ENCODE measurements at places on chromosomes 5 and 9.

- DNase-seq: no peak
Observed at GRCh38 chr9:1171546-1171945, 121.4 kb downstream of the DMRT2 start.

- peak; percentile 24 for DNase-seq
Observed at GRCh38 chr9:135989722-135990467, 28.7 kb upstream of the UBAC1 start.

- DNase-seq: no peak
Observed at GRCh38 chr5:15741591-15741990, 241.6 kb downstream of the FBXL7 start.

GRCh38 chr5:174724484-174725260, at the start of gene MSX2:
Gene MSX2, plus strand, starts transcription at chr5:174724582. Its CDS starts 78 bp downstream, at chr5:174724660.
- peak; percentile 47 for DNase-seq

GRCh38 chr9:136578915-136579649, 33.2 kb upstream of the NOTCH1 start:
- no peak for DNase-seq

GRCh38 chr5:133938039-133938821, 30.2 kb downstream of the C5orf15 start:
- DNase-seq: no peak

DNA sequence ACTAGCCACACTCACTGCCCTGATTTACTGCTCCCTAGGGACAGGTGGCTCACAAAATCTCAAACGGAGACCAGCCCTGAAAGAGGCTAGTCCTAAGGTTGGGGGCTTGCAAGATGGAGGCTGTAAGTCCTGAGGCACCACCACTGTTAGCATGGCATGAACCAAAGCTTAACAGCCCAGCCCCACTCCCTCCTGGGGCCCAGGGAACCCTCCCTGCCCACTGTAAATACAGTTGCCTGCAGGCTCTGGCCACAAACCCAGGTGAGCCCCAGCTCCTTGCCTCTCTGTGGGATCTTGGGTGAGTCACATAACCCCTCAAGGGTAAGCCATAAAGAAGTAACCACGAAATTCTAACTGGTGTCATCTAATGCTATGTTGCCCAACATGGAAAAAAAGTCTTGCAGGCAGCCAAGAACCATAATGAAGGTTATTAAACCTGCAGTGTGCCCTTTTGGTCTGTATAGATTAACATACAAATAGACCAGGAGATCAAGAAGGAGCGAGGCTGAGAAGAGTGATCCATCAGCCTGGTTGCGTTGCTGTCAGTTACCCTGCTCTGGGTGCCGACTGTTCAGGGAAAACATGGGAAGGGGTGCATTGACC, 1.7 kb upstream of the POMT1 start:
- DNase-seq: peak; percentile 64

- no peak for DNase-seq
Observed at GRCh38 chr5:125326150-125326510, 579.7 kb upstream of the ZNF608 start.

- no peak for DNase-seq
Observed at GRCh38 chr5:113364466-113364865, 70.3 kb downstream of the TSSK1B start.

DNA sequence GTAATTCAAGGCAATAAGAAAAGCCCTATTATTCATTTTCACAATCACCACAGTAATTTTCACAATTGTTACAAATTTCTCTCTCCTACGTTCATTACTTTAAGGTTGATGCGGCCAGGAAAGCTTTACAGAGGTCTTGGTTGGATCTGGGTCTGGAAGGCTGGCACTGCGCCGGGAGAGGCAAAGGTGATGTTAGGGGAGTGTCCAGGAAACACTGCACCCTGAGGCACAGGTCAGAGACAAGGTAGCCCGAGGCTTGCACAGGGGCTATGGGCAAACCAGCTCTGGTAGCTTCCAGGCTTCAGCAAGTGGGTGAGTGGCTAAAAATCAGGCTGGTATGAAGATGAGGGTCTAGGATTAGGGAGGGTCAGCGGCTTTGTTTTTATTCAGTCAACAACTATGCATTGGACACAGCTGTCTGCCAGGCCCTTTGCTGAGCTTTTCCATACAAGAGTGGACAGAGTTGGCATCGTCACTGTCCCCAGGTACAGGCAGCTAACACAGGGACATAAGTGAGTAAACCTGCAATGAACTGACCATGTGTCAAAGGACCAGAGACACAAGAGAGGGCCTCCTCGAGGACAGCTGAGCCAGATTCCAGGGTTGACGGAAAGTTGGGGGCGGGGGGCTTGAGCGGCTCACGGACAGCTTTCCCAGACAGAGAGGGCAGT, 12.4 kb upstream of the TENT4A start:
- no peak for DNase-seq

- DNase-seq: no peak
Observed at GRCh38 chr9:14245901-14246525, 67.9 kb downstream of the NFIB start.

GRCh38 chr5:113507601-113508000, 5.9 kb upstream of the YTHDC2 start:
- DNase-seq: no peak

DNA sequence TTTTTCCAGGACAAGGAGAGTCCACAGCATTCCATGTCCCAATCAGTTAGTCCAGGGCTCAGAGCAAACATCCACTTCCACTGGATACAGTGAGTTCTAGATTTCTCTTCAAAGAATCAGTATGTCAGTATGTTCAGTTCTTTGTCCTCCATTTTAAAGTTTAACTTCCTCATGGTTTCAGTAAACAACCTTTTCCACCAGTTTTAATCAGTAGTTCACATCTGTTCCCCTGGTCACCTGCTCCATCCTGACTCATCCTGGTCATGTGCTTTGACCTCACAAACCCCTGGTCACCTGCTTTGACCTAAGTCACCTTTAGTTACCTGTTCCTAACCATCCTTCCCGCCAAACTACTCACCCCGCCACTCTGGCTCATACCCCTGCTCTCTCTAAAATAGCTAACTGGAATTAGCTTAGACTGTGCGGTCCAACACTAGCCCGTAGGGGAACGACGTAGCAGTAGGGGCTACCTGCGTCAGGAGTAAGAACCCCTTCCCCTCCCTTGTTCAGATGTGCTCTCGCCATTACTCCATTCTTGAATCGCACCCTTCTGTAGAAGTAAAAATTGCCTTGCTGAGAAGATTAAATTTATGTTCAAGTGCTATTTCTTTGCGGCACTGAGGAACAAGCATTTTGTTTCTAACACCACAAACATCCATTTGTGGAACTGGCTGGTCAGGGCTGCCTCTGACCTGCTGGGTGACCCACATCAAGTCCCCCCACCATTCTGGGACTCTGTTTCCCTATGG, 5.5 kb downstream of the ENG start:
- no peak for DNase-seq

GRCh38 chr5:95102687-95103086, 182.2 kb downstream of the MCTP1 start:
- DNase-seq: no peak

DNA sequence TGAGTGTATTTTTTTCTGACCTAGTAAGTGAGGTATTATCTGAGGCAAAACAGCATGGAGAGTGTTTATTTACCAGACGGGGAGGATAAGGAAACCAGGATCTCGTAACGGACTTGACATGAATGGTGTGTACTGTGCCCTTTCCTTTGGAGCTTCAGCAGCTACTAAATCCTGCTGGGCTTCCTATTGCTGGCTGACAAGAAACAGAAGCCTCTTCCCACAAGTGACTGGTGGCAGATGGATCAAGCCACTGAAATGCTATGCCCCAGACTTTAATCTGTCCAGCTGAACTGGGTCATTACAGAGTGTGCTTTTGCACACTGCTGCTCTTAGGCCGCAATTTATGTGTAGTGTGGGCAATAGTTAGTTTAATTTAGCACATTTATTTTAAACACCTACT, 162.7 kb upstream of the MRPS30 start:
- no peak for DNase-seq

GRCh38 chr9:127118597-127119319, 3.7 kb downstream of the ANGPTL2 start:
- no peak for DNase-seq

DNA sequence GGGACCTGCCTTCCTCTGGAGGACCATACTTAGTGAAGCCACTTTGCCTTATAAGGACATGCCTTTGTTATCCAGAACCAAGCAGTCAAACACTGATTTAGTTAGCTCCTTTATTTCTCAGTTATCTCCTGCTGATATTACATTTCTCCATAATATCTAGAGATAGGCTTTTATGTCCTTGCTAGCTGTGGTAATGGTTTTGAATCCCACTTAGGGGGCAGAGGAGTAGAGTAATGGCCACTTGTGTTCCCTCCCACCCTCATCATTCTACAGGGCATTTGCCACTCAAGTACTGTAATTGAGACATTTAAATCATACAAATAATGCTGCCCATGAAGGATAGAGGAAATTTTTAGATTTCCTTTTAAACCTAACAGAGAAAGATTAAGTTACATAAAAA, 80.9 kb downstream of the DOCK8 start:
- DNase-seq: no peak

GRCh38 chr5:53170746-53171349, 61.3 kb upstream of the MOCS2 start:
- DNase-seq: no peak

GRCh38 chr9:73009649-73010288, 56.9 kb upstream of the ALDH1A1 start:
- DNase-seq: no peak

GRCh38 chr9:90296539-90296938, 346.1 kb downstream of the DIRAS2 start:
- DNase-seq: no peak

- DNase-seq: no peak
Observed at GRCh38 chr9:101639785-101640665, 45.3 kb upstream of the PPP3R2 start.

GRCh38 chr9:105187781-105188180, 56.7 kb upstream of the SLC44A1 start:
- DNase-seq: no peak

- no peak for DNase-seq
Observed at GRCh38 chr5:129496864-129497595, 36.9 kb downstream of the ADAMTS19 start.

DNA sequence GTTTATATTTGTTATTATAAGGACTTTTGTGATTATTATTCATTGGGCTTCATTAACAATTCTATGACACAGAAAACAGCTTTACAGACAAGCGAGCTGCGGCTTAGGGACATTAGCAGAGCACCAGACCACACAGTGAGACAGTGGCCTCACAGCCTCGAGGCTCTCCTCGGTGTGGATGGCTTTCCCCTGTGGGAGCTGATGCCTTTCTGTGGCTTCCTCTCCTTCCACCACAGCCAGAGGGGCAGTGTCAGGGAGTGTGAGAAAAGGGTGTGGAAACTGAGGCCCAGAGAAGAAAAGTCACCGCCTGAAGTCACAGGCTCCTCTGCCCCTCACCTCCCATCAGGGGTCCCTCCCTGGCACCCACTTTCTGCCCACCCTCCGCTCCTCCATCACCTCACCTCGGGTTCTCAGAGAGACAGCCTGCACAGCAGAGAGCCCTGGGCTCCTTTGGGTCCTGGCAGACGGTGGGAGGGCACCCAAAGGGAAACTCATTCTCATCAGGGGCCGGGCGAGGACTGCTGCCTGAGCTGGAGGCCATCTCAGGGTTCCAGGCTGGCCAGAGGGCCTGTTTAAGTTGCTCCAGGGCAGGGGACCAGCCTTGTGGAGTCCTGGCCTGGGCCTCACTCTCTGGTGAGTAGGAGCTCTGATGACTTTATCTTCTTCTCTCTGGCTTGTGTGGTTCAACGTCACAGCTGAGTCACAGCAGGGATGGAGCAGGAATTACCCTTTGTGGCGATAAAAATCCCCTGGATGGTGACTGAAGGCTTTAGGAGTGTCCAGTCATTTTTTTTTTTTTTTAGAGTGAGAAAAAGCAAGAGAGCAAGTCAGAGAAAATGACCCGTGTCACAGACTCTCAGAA, 830 bp downstream of the TRAF1 start:
- peak; percentile 87 for DNase-seq

Data from activated CD4-positive, alpha-beta T cell treated with anti-CD3 and anti-CD28 coated beads, Interleukin-2, amount 50 U/mL, for 48 hours (primary cell).